ENCODE measurements at places on chromosomes 16 and 17.

DNA sequence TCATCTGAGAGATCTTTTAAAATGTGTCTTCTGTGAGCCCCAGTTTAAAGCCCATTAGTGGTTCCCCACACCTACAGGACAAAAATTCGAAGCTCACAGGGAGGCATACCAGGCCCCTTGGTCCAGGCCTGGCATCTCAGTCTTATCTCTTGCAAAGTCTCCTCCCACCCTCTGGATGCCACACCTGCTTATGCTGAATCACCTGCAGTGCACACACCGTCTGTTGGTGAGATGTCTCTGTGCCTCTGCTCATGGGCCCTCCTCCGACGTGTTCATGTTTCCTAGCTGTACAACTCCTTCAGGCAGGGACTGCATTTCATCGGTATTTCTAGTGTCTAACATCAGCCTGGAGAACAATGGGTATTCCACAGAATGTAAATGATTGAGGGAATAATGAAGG lies 41.6 kb downstream of the RNF157 start:
- no peak for ATAC-seq

- ATAC-seq = no peak
Measured at GRCh38 chr17:13698832-13699231, 97.1 kb upstream of the HS3ST3A1 start.

GRCh38 chr17:4174556-4174955 lies 31.6 kb downstream of the CYB5D2 start:
- ATAC-seq = peak; percentile 39

- ATAC-seq = no peak
Measured at GRCh38 chr17:37651849-37652248, 8.6 kb upstream of the DDX52 start.

DNA sequence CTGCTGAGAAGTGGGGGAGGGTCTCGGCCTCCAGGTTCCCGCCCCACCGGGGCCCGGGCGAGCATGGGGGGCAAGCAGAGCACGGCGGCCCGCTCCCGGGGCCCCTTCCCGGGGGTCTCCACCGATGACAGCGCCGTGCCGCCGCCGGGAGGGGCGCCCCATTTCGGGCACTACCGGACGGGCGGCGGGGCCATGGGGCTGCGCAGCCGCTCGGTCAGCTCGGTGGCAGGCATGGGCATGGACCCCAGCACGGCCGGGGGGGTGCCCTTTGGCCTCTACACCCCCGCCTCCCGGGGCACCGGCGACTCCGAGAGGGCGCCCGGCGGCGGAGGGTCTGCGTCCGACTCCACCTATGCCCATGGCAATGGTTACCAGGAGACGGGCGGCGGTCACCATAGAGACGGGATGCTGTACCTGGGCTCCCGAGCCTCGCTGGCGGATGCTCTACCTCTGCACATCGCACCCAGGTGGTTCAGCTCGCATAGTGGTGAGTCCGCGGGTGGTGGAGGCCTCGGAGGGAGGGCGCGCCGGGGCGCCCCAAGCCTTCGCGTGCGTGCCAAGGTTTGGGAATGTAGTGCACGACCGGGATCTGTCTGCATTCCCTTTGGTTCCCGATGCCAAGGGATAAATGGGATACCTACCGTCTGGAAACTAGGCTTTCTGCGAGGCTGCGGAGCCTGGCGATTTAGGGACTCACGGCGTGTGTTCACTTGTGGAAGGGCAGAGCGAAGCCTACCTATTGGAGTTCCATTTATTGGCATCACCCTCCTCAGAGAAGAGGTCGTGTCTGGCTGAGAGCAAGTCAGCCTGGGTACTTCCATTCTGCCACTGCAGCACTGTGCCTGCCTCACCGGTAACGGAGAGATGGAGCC lies 1.0 kb downstream of the ZNRF1 start:
- ATAC-seq = peak; percentile 52

GRCh38 chr17:60260540-60260939 lies 110.8 kb downstream of the CA4 start:
- ATAC-seq = no peak

All from activated CD4-positive, CD25-positive, alpha-beta regulatory T cell treated with anti-CD3 and anti-CD28 coated beads, Interleukin-2, amount 50 U/mL, for 24 hours (primary cell).